Effector CD4-positive, alpha-beta T cell (primary cell): ENCODE measurements at places on chromosomes 7 and 10.

DNA sequence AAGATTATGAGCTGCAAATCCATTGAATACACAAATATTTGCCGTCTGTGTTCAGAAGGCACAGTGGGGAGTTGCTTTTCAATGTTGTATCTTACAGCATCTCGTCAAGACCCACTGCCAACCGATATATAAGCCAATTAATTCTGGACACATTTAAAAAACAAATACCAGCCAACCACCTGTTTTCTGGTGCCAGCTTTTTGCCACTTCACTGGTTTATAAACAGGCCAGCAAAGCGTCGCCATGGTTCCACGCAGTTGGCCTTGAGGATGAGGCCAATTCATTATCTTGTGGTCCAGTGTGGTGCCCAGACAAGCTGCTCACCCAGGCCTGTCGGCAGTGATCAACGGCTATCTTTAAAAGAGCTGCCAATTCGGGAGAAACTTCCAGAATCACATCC is 321.0 kb downstream of the TCERG1L start:
- DNase-seq: no peak

DNA sequence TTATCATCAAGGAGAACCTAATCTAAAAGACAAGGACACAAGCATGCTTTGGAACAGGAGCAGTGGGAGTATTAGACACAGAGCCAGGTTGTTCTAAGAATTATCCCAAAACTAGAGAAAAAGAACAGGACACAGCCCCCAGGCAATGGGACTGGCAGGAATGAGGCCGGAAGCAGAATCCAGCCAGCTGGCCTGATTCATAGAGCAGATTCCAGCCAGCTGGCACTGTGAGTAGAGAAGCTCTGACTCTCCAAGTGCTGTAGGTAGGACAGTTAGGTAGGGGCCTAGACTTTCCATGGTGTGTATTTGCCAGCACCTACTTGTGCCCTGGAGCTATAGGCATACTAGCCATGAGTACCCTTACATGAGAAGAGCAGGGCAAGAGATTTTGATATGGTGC is 13.3 kb upstream of the RAB18 start:
- no peak for DNase-seq

- DNase-seq: no peak
Measured at GRCh38 chr10:126227762-126228134, 160.5 kb downstream of the ADAM12 start.

DNA sequence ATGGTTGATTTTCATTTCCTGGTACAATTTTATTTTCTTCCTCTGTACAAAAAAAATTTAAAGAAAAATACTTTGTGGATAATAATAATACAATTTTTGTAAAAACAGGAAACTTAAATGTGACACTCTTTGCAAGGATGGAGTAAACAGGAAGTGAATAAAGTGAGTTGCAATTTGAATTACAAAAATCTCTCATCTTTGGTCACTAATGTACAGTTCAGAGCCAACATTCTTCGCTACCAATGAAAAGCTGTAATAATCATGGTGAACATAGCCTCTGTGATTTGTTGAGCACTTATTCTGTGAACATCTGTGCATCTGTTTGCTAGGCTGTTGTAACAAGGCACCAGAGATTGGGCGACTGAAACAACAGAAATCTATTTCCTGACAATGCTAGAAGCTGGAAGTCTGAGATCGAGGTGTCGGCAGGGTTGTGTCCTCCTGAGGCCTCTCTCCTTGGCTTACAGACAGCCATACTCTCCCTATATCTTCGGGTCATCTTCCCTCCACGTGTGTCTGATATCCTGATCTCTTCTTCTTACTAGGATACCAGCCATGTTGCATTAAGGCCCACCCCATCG is 295.3 kb upstream of the KLF6 start:
- DNase-seq: no peak

GRCh38 chr7:141630621-141631020 is 71.3 kb downstream of the DENND11 start:
- no peak for DNase-seq

DNA sequence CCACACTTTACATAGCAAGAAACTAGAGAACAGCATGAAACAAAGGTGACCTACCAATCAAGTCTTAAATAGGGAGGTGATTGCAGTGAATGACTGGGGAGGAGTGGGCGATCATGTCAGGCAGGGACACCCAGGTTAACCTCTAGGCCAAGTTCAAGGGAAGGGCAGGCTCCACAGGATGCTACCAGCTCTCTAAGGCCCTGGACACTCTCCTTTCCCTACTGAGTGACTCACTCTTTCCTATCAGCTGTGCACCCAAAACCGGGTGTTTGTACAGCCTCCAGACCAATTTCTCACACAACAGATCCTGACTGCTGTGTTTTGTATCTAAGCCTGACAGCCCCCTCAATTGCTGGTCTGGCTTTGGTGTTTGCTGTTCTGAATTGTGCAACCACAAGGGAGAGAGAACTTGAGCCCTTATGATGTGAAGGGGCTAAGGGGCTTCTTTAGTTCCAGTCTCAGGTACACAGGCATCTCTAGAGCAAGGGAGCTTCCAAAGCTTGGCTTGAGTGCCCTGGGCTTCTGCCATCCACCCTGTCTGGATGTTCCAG is 107.8 kb downstream of the TBXAS1 start:
- no peak for DNase-seq

GRCh38 chr7:111841596-111842205 is 279.4 kb upstream of the IMMP2L start:
- no peak for DNase-seq

GRCh38 chr7:125149151-125149550 is 219.5 kb upstream of the POT1 start:
- no peak for DNase-seq

DNA sequence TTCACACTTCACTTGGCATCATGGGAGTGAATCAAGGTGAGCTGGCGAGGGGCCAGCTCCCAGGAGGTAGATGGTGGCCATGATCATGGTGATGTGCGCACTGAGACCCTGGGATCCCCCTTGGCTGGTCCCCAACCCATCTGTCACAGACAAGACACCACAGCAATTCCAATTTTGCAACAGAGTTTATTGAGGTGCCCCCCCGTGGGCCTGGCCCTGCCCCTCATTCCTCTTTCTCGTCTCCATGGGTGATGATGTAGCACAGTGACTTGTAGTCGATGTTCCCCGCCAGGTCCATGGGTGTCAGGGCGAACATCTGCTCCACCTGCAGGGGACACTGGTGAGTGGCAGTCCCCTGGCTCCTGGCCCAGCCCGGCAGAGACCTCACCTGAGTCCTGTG is 2.4 kb downstream of the MYL7 start:
- no peak for DNase-seq

GRCh38 chr7:85226361-85227085 is 39.7 kb upstream of the SEMA3D start:
- DNase-seq: no peak

DNA sequence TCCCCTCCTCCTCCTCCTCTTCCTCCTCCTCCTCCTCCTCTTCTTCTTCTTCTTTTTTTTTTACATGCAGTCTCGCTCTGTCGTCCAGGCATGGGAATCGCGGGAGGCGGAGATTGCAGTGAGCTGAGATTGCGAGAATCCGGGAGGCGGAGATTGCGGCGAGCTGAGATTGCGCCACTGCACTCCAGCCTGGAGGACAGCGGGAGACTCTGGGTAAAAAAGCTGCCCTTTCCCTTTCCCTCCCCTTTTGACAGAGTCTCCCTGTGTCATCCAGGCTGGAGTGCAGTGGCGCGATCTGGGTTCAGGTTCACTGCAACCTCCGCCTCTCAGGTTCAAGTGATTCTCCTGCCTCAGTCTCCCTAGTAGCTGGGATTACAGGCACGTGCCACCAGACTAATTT is 168.1 kb upstream of the MALRD1 start:
- DNase-seq: no peak

GRCh38 chr7:4135301-4135700 is 546.8 kb upstream of the FOXK1 start:
- no peak for DNase-seq

DNA sequence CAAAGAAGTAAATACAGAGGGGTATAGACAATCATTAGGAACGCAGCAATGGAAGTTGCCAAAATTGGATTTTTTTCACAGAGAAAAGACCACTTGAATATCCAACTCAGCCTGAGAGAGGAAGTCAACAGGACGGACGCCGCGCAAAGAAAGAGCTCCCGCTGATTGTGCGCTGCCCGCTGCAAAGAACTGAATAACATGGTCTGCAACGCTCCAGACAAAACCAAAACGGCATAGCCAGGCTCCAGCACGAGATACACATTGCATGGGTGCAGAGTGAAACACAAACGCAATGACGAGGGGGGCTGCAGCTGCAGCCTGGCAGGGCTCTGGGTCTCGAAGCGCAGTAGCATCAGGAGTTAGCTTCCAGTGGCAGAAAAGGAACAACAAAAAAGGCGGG is 113.9 kb upstream of the MGMT start:
- DNase-seq: no peak

- DNase-seq: no peak
Measured at GRCh38 chr7:101868191-101868950, 50.9 kb downstream of the CUX1 start.

GRCh38 chr10:95628786-95629185 is 27.7 kb downstream of the ALDH18A1 start:
- no peak for DNase-seq

DNA sequence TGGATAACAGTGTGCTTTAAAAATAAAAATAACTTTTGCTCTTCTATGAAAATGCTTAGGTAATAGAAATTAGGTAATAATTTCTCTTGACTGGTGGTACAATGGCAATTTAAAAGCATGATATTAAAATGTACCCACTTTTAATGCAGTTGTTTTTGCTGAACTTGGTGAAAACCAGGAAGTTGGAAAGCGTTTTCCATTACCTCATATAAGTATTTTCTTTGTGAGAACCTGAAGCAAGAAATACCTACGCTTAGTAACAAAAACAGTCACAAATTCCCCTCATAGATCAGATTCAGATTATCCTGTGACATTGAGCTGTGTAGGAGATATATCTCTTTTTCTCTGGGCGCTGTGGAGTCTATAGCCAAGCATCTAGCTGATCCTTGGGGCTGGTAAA is 689.0 kb upstream of the FZD8 start:
- no peak for DNase-seq

- no peak for DNase-seq
Measured at GRCh38 chr10:110488940-110489339, 8.8 kb upstream of the DUSP5 start.

- no peak for DNase-seq
Measured at GRCh38 chr10:624605-625332, 64.7 kb downstream of the DIP2C start.

DNA sequence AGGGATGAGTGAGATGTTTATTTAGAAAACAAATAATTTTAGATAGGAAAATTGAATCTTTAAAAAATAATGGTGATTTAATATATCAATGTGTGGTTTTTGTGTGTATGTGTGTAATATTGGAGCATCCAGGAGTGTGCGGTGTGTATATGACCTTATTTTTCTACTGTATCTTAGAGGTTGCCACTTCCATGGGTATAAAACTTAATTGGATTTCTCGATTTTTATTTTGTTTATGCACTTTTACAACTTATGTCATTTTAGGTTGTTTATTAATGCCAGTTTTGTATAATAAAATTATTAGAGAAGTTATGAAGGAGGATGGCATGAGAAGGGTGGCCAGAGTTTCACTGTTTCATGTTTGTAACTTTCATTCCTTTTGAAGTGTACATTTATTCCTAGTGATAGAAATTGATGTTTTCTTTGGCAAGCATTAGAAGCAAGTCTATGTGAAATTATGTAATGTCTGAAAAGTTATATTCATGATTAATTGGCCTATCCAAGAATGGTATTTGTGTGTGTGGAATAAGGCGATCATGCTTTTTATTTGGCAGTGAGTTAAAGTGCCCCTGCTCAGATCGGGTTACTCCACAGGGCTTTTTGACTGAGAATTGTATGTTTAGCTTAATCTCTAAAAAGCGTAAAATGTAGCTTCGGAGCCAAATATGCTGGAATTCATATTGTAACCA is 110.3 kb downstream of the KAT6B start:
- no peak for DNase-seq

- no peak for DNase-seq
Measured at GRCh38 chr7:28300488-28300887, 111.8 kb upstream of the CREB5 start.

DNA sequence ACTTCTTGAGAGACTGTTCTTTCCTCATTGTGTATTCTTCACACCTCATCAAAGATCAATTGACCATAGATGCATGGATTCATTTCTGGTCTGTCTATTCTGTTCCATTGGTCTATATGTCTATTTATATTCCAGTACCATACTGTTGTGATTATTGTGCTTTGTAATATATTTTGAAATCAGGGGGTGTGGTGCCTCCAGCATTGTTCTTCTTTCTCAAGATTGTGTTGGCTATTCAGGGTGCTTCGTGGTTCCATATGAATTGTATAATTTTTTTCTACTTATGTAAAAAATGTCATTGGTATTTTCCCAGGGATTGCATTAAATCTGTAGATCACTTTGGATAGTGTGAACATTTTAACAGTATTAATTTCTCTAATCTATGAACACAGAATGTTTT is 106.5 kb downstream of the EPC1 start:
- no peak for DNase-seq

GRCh38 chr7:158428837-158429753 is 158.5 kb downstream of the PTPRN2 start:
- no peak for DNase-seq

DNA sequence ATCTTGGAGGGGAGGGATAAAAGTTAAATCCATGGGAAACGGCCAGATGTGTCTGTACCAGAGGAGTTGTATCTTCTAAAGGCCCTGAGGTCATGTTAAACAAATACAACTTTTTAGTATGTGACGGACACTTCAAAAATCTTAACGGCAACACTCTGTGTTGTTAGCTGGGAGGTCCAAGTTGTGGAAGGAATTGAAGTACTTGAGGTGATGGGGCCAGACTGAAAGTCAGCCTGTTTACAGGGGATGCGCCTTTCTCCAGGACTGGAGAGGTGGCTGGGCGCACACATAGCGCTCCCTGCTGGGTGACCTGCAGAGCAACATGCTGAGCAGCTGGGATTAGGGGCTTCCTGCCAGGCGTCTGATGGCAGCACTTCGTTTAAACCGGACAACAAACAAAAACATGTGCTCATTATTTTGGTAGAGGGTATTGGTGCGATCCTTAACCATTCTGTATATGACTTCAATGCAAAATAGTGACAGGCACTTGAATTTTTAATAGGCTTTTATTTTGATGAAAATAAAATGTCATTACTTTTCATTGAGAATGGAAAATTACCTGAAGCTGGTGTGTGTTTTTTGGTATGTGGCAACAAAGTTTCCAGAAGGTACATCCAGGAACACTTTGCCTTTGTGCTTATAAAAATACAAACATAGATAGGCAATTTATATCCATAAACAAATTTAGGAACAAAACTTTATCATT is 198.2 kb downstream of the MLLT10 start:
- no peak for DNase-seq

DNA sequence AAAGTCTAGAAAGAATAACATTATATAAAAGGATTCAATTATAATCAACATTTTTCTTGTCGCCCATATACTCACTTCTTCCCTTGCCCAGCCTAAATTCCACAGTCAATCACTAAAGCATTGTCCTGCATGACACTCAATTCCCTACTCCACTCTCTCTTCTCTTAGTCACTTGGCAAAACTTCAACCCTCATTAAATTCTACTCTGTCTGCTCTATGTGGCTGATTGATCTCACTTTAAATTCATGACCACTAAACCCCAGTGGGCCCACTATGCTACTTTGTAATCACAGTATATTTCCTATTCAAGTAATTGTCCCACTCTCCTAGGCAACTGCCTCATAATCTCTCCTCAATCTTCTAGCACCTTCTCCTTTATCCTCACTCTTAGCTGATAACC is 54.1 kb downstream of the MTERF1 start:
- no peak for DNase-seq

GRCh38 chr10:114100848-114101741 is 57.4 kb downstream of the ADRB1 start:
- no peak for DNase-seq
